Activated T-cell treated with anti-CD3 and anti-CD28 coated beads for 4 hours (primary cell): ENCODE measurements at places on chromosomes 11 and 22.

- no peak for DNase-seq
Observed at GRCh38 chr11:3044004-3044403, 13.2 kb downstream of the CARS1 start.

DNA sequence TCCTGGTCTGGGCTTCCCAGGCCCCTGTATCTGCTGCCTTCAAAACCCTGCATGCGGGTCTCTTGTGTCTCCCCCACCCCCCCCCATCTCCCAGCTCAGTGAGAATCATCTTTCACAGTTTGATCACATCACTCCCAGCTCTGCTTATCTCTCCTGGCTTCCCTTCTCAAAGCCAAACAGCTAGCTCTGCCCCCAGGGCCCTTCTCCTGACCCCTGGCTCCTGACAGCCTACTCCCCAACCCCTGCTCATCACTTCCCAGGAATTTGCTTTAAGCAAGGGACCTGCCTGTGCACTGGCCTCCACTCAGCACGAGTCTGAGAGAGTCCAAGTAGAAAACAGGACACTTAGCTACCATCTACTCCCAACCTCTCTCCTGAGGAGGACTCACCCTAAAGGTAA lies 342.7 kb downstream of the TENM4 start:
- no peak for DNase-seq

- DNase-seq, result peak; percentile 68
Observed at GRCh38 chr22:41526830-41527799, 17.2 kb downstream of the POLR3H start.

DNA sequence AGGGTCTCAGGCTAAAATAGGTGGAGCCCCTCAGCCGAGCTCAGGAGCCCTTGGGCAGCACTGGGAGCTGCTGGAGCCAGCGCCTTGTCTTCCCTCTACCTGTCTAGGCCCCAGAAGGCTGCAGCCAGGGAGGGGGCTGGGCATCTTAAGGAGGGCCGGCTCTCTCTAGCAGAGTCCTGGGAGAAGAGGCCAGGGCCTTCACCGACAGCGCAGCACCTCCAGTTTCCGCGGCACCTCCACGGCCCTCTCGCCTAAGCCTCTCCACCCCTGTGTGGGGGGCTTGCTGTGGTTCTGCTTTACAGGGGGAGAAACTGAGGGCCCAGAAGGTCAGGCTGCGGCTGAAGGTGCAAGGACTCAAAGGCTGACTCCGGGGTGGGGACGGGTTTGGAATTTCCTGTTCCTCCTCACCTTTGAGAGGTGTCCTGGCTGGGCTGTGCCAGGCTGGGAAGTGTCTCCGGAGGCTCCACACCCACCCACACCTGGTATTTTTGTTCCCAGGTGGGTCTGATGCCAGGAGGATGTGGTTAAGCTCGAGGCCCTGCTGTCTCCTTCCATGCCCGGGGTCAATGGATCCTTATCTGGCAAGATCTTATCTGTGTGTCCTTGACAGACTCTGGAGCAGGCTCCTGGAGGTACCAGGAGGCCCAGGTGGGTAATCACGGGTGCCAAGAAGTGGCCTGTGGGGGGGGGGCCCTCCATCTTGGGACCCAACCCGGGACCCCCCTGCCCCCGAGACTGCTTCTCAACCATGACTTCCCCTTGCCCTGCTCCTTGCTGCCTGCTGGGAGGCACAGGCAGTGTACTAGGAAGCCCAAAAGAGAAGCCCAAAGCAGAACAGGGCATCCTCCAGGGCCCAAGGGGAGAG lies 95.3 kb upstream of the FGF3 start:
- no peak for DNase-seq

GRCh38 chr22:36184433-36185025 lies 17.1 kb downstream of the APOL4 start:
- DNase-seq, result no peak

DNA sequence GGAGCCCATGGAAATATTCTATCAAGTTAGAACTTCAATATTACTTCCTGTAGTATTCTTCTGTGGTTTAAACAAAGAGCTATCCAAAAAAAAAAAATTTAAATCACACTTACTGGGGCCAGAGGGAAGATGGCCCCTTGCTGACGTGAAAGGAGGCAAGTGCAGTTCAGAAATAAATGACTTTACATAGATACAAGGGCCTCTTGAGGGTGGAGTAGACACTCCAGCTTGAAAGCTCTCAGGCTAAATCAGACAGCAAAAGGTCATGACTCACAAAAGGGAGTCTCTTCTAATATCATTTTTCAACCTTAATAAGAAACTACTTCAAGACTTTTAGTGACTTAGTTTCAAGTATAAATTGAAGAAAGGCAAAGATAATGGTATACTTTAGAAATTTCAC lies 1160.3 kb downstream of the FAM181B start:
- DNase-seq, result no peak

GRCh38 chr11:18111005-18111404 lies 5.1 kb upstream of the SAAL1 start:
- no peak for DNase-seq

DNA sequence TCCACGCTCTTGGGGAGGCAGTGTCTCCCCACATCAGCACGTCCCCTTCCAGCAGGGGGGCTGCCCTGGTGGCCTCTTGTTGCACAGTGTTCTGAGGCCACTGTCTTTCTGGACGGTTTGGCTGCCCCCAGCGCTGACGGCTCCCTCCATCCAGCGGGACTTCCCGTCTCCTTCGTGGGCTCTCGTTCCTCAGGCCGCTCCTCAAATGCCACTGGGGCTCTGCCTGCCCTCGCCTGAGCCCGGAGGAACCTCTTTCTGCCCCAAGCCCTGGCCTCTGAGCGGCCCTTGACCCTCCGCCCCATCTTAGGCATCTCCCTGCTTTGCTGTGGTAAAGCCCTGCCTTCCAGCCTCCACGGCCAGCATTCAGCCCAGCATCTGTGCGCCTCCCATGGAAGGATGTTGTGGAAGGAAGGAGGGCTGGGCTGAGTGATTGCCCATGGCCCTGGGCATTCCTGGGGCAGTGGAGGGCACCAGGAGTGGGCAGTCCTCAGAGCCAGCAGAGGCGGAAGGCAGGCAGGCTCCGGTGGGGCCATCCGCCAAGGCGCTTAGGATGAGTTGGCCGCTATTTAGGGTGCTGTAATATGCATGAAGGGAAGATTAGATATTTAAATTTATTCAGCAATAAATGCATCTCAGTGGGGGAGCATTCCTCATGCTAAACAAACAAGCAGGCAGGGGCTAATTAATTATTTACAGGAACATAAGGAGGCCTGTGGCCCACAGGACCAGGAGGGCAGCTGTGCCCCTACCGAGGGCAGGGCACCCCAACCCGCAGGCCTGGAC lies 17.8 kb downstream of the OTUB1 start:
- DNase-seq, result no peak

GRCh38 chr11:134120143-134120850 lies 51.4 kb downstream of the JAM3 start:
- no peak for DNase-seq

- no peak for DNase-seq
Observed at GRCh38 chr22:48736593-48737460, 1090.8 kb downstream of the BRD1 start.

GRCh38 chr22:44584256-44584902 lies 86.3 kb upstream of the RTL6 start:
- no peak for DNase-seq

DNA sequence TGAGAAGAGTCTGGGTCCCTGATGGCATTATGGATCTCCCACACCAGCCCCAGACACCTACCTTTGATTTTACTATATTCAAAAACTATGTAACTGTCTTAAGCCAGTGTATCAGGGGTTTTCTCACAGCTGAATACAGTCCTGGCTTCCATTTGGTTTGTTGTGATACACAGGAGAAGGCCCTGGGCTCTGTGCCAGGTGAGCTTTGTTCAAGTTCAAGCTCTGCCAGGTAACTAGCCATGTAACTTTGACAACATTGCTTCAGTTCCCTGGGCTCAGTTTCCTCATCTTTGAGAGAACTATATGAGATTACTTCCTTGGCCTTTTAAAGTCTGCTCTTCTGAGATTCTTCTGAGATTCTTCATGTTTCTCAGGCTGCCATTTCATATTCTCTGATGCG lies 327.5 kb upstream of the TENM4 start:
- DNase-seq, result no peak

DNA sequence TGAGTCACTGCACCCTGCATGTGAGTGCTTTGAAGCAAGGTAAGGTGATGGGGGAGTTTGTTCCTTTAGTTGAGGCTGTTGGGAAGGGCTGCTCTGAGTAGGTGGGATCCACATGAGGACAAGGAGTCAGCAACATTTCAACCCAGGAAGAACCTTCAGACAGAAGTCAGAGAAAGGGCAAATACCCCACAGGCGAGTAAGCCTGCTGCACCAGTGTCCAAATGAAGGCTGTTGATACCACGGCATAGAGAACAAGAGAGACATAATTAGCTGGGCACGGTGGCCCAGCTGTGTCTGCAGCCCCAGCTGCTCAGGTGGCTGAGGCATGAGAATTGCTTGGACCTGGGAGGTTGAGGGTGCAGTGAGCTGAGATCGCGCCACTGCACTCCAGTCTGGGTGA lies 54.3 kb upstream of the CLMP start:
- no peak for DNase-seq

GRCh38 chr11:104051778-104052177 lies 15.3 kb downstream of the DDI1 start:
- no peak for DNase-seq

DNA sequence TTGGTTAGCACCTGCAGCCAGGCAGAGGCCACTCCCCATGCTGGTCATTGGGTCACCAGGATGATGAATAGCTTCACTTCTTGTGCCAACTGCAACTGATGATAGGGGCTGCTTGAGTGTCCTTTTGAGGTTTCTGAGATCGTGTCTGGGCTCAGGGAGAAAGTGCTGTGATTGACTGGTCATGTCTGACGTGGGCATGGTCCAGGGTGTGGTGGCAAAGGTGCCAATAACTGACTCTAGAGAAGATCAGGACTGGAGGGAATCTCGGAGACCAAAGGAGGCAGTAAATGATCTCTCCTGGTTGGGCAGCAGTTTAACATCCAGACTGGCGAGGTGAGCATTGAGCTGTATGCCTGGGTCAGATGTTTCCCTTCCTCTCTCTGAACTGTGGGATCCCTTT lies 10.0 kb upstream of the SLC22A6 start:
- DNase-seq, result no peak

- DNase-seq, result no peak
Observed at GRCh38 chr11:99176430-99176829, 155.7 kb downstream of the CNTN5 start.

DNA sequence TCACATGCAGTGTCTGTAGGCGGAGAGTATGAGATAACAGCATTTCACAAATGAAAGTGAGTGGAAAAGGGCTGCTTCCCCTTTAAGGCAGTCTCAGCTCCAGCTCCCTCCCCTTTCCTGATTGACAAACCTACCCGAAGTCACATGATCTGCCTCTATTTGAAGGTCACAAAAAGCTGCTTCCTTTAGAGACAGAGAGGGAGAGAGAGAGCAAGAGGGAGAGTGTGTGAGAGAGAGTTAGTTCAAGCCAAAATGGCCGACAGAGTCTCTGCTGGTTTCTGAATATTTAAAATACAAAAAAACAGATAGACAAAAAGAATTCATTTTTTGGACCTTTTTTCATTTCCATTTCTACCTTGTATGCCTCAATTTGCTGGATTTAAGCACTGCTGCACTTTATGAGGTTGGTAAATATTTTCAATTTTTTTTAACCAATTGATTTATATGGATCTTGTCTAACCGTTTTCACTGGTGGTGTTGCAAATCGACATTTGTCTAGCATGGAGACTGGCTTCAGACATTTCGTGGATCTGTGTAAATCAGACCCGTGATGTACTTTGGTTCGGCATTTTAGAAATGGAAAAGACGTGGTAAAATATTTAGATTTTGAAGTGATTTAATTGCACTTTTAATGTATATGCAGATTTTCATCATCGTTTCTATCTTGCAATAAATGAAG lies at the start of gene TNRC6B:
TSS of gene TNRC6B (plus strand) at position 188 of the 679 bp plus-strand sequence. CDS start at position 399, 211 bp downstream.
- DNase-seq, result peak; percentile 59

GRCh38 chr22:46437671-46438440 lies 99.6 kb downstream of the CELSR1 start:
- no peak for DNase-seq

GRCh38 chr11:80371931-80372330 lies 931.1 kb upstream of the TENM4 start:
- no peak for DNase-seq

DNA sequence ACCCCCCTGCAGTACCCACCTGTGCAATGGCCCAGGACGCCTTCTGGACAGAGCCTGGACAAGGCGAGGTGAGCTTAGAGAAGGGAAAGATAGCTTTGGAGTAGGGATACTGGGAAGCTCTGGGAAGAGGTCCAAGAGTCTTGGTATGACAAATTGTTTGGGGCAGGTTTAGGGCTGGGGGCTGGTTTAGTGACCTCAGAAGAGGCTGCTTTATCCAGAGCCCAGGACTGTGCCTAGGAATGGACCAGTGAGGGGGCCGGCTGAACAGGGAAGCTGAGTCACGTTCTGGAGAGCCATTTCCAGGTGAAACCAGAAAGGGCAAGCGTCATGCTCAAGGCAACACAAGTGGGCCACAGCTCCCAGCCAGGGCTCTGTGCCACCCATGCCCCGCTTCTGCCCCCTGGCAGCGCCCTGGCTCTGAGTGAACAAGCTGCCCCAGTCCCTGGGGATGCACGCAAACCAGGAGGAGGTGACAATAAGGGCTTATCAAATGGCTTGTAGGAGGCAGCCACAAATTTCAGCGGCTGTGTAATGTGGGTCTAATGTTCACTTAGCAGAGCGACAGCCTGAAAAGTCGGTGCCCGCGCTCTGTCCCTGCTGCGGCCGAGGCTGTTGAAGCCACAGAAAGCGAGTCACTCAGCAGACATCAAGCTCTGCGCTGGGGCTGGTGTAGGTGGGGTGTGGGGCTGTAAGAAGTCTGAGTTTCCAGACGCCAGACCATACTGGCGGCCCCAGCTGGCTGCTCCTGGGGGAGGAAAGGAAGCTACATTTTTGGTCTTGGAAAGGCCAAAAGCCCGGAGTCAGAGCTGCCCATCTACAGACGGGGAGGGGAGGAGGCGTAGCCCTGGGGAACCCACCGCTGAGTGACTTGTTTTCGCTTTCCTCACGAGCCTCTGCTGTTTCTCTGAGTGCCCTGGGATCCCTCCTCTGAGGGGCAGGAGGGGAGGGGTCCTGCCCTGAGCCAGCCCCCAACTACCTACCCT lies 18.3 kb upstream of the SYT7 start:
- DNase-seq, result no peak

GRCh38 chr11:74710281-74710938 lies 20.8 kb downstream of the CHRDL2 start:
- DNase-seq, result no peak

GRCh38 chr11:11971906-11972547 lies 36.4 kb downstream of the DKK3 start:
- DNase-seq, result no peak

GRCh38 chr11:122285070-122285988 lies 169.3 kb upstream of the BLID start:
- no peak for DNase-seq

- DNase-seq, result no peak
Observed at GRCh38 chr22:37331856-37332536, 49.7 kb downstream of the CYTH4 start.
